ENCODE measurements at places on chromosomes 12 and 14.
A peak's percentile ranks its signal among the peaks of the same experiment; 100 is the strongest.

DNA sequence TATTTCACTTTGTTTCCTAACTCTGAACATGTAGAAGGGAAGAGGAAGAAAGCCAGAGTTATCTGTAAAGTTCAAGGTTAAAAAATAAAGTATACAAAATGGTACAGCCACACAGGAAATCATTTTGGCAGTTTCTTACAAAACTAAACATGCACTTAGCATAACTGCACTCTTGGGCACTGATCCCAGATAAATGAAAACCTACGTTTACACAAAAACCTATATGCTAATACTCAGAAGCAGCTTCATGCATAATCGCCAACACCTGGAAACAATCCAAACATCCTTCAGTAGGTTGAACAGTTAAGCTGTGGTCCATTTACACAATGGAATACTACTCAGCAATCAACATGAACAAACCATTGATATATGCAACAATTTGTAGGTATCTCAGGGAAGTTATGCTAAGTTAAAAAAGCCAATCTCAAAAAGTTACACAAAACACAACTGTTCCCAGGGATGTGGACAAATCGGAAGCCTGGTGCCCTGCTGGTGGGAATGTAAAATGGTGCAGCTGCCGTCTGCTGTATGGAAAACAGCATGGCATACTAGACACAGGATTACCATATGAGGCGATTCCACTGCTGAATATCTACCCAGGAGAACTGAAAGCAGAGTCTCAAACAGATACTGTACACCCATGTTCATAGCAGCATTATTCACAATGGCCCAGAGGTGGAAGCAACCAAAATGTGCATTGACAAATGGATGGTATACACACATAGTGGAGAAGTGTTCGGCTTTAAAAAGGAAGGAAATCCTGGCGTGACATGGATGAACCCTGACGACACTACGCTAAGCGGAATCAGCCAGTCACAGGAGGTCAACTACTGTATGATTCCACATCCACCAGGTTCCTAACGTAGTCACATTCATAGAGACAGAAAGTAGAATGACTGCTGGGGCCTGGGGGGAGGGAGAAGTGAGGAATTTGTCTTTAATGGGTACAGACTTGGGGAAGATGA lies 37.7 kb downstream of the NRDE2 start:
- no peak for DNase-seq

DNA sequence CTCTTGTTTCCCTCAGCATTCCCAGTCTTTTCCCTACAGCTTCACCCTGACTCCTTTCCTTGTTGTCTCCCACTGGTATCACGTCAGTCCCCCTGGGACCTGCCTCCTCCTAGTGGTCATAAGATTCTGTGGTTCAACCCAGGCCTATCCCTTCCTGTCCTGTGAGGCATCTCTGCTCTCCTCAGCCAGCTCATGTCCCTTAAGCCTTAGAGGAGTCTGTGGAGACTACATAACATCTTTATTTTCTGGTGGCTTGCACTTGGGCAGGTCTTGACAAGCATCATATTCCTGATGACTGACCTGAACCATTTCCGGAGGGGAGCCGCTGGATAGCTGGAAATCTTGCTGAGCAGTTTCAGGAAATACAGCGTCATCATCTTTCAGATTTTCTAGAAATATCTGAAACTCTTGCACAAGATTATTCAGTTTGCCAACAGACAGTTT lies 688 bp downstream of the C12orf71 start:
- DNase-seq: peak; percentile 73

GRCh38 chr14:52848626-52849025 lies 57.2 kb upstream of the GNPNAT1 start:
- no peak for DNase-seq

DNA sequence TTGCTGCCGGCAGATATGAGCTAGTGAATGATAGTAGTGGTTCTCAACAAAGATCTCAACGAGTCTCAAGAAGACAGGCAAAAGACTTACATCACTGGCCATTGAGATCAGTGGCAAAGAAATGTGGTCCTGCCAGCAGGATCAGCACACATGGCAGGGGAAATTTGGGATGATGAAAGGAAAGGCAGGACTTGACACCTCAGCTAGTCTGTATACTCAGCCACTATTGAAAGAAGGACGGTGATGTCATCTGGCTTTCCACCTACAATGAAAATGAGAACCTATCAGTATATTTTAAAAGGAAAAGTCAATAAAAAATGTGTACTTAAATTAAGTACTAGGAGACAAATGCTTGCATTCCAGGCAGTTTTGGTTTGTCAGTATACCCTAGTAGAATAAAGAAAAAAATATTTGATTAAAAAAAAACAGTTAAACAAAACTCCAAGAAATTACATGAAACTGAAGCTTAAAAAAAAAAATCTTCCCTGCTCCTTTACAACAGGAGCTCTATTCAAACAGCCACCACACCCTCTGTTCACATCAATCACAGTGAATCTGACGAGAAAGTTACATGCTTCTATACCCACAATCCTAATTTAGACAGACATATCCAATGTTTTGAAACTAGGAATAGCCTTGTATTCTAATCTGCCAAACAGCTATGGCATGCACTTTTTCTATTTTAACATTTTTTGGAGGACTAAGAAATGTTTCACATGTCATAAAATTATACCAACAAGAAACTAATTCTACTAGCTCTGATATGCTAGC lies 34.9 kb downstream of the RAD9B start:
- DNase-seq: no peak

GRCh38 chr14:91977884-91978283 lies 30.4 kb upstream of the FBLN5 start:
- no peak for DNase-seq

- DNase-seq: no peak
These were observed 118.5 kb upstream of the NPAS3 start for GRCh38 chr14:32820181-32820580.

GRCh38 chr14:24297190-24297964 lies 2.2 kb downstream of the DHRS1 start:
- peak; percentile 58 for DNase-seq

- peak; percentile 63 for DNase-seq
These were observed 13.5 kb downstream of the CPSF2 start for GRCh38 chr14:92135269-92135668.

DNA sequence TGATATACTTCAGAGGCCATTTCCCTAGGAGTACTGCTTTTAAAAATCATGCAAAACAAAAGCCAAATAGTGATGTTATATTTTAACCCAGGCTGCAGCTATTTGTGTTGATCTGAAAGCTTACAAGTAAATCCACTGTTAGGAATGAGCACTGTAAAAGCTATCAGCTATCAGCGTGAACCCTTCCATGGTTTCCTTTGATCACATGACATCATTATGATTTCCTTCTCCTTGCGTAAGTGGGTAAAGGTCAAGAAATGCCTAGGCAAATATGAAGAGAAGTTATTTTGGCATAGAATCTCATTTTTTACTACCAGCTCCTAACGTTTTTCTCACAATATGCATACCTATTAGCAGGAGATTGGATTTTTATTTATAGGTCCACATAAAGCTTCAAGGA lies 48.6 kb upstream of the CATSPERB start:
- DNase-seq: no peak
